ENCODE measurements at places on chromosomes 2 and 18. TPM values are rescaled to one million over a fixed set of nuclear protein-coding genes. Genes with fewer than 3 reads are reported as not detected.

- no peak for DNase-seq
- H3K4me3 ChIP-seq: no peak overlapping the region
- no peaks in the 10 kb centered on the region for H3K27me3 ChIP-seq
- peaks cover 3% of the 10 kb centered on the region for H3K4me1 ChIP-seq
- no peak overlapping the region for H3K27ac ChIP-seq
Observed at GRCh38 chr18:10350661-10351060, 103.8 kb upstream of the APCDD1 start.

DNA sequence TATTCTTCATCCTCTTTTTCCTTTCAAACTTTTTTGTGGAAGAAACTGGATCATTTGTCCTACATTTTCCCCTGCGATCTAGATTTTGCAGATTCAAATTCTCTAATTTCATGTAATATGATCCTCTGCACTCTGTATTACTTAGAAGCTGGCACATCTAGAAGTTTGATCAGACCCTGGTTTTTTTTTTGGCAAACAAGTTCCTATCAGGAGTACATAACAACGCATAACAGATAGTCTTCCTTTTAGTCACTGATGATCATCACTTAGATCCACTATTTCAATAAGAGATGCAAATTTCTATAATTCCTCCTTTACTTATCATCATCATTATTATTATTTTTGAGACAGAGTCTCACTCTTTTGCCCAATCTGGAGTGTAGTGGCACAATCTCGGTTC is 117.1 kb downstream of the CDH2 start:
- H3K4me1 ChIP-seq: peaks cover 21% of the 10 kb centered on the region
- peaks cover 73% of the 10 kb centered on the region for H3K36me3 ChIP-seq
- H3K4me3 ChIP-seq: no peak overlapping the region
- no peak overlapping the region for H3K27ac ChIP-seq
- DNase-seq: no peak

DNA sequence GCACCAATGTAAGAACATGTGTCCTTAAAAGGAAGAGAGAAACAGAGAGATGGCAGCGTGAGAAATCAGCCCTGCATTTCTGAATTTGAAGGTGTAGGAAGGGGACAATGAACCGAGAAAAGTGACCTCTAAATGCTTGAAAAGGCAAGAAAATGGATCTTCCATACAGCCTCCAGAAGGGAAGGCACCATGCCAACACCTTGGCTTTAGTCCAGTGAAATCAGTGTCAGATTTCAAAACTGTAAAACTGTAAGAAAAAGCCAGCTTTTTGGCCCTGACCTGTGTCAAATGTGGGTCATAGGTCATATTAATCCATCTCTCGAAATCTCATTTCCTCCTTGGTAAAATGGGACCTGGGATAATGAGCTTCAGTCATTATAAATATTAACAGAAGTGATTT is 762.3 kb downstream of the DCDC2C start:
- H3K4me1 ChIP-seq: no peaks in the 10 kb centered on the region
- no peak overlapping the region for H3K27ac ChIP-seq
- no peaks in the 10 kb centered on the region for H3K36me3 ChIP-seq
- no peak for DNase-seq

GRCh38 chr2:96940001-96940615 is 46.3 kb downstream of the FAM178B start:
- no peaks in the 10 kb centered on the region for H3K4me1 ChIP-seq
- H3K36me3 ChIP-seq: no peaks in the 10 kb centered on the region
- no peak overlapping the region for H3K4me3 ChIP-seq
- H3K27ac ChIP-seq: no peak overlapping the region
- no peaks in the 10 kb centered on the region for H3K27me3 ChIP-seq
- no peak for DNase-seq

DNA sequence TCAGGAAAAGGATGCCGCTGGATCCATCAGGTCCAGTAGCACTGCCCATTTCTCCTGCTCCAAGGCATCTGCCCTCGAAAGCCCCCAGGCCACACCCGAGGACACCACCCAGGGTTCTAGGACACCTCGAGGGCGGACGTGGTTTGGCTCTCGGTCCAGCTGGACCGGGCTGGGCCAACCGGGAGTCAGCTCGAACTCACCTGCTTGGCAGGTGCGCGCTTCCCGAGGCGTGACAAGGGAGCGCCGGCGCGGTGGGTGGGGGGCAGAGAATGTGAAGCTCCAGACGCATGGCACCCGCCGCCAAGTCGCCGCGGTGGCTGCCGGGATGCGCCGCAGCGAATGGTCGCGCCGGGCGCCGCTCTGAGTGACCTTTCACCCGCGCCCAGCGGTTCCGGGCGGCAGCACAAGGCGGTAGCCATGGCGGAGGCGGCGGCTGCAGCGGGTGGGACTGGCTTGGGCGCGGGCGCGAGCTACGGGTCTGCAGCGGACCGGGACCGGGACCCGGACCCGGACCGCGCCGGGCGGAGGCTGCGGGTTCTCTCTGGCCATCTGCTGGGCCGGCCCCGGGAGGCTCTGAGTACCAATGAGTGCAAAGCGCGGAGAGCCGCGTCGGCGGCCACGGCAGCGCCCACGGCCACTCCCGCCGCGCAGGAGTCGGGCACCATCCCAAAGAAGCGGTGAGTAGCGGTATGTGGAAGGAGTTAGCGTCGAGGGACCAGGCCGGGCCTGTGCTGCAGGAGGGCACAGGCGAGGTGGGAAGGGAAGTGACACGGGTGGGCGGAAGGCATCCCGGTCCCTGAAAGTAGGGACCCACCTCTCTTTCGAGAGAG is at the start of gene AGPS:
Gene AGPS (plus strand): TSS at position 401 of the 830 bp plus-strand sequence. CDS start 17 bp downstream, at position 418.
- H3K4me3 ChIP-seq: peak within 1 kb of the TSS; percentile 89
- no peaks in the 10 kb centered on the region for H3K27me3 ChIP-seq
- H3K36me3 ChIP-seq: peaks cover 4% of the 10 kb centered on the region
- DNase-seq: peak; percentile 93
- H3K27ac ChIP-seq: peak within 1 kb of the TSS; percentile 8

DNA sequence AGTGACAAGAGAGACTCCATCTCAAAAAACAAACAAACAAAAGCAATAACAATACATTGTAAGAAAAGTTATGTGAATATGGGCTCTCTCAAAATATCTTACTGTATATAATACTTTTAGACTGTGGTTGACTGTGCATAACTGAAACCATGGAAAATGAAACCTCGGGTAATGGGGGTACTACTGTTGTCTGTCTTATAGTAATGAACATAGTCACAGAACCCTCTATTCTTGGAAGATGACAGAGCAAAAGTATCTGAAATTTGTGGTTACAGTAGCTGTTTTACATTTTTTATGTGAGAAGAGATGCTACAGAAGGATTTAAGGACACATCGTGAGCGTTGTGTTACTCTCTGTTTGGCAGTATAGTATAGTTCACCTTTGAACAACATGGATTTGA is 60.5 kb downstream of the MAP4K4 start:
- no peak overlapping the region for H3K27ac ChIP-seq
- DNase-seq: no peak
- no peaks in the 10 kb centered on the region for H3K36me3 ChIP-seq
- no peaks in the 10 kb centered on the region for H3K27me3 ChIP-seq
- H3K4me1 ChIP-seq: peaks cover 20% of the 10 kb centered on the region

DNA sequence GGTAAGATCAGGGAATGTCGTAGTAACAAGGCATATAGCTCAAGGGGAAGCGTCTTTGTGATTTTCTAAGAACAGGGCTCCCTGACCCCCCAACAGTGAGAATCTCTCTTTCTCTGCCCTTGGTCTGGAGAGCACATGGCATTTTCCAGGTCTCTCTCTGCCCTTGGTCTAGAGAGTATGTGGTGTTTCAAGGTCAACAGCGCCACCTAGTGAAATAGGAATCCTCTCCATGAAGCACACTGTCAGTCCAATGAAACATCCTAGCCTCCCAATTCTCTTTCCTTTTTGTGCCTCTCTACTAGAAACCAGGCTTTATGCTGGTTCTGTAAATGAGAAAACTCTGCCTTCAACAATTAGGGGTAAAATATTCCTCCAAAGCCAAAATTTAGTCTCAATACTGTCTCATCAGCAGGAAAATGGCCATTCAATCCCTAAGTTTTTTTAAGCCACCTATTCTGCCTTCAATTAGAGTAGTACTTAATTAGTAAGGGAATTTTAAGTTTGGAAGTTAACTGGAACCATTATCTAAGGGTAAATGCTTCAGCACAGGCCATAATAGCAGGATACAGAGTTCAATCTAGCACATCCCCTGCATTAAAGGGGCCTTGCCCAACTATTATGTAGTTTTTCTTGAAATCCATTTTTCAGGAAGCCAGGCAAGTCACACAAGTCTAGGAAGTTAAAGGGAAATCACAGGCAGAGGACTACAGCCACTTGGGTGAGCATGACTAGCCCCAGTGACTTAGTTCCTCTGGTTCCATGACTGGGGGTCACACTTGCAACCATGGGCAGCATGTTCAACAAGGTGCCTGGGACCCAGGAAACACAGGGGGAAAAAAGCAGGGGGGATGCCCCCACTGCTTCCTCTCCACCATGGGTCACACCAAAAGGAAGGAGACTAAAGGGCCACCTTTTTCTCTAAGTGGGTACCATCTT is 12.4 kb downstream of the DYM start:
- no peak overlapping the region for H3K4me3 ChIP-seq
- H3K4me1 ChIP-seq: no peaks in the 10 kb centered on the region
- DNase-seq: peak; percentile 81
- H3K27me3 ChIP-seq: no peaks in the 10 kb centered on the region
- peaks cover 4% of the 10 kb centered on the region for H3K36me3 ChIP-seq

- no peak overlapping the region for H3K4me3 ChIP-seq
- H3K36me3 ChIP-seq: no peaks in the 10 kb centered on the region
- no peaks in the 10 kb centered on the region for H3K27me3 ChIP-seq
- peaks cover 15% of the 10 kb centered on the region for H3K4me1 ChIP-seq
Observed at GRCh38 chr2:21261591-21261990, 137.8 kb downstream of the TDRD15 start.

DNA sequence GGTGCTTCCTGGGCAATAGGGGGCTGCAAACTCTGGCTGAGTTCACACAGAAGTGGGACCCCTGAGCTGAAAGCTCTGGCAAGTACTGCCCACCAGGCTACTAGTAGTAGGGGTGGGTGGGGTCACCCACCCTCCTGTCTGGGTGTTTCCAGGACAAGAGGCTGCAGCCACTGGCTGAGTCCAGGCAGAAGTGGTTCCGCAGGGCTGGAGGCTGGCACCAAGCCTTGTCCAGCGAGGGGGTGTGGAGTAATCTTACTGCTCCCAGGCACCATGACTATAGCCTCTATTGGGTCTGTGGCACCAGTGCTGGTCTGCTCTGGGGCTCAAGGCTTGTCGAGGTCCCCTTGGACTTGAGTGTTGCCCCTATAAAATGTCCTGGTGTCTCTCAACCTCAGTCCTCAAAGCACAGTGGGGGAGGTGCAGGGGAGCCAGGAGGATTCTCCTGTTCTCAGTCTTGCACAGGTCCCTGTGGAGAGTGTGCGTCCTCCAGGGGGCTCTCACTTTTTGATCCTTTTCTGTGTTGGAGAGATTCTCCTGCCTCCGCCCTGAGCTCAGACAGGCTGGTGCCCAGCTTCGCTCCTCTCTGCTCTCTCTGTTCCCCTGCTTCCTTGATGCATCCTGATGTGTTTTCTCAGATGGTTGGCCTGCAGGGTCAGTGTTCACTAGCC is 48.1 kb downstream of the NUP35 start:
- H3K36me3 ChIP-seq: no peaks in the 10 kb centered on the region
- no peak overlapping the region for H3K4me3 ChIP-seq
- DNase-seq: peak; percentile 68

DNA sequence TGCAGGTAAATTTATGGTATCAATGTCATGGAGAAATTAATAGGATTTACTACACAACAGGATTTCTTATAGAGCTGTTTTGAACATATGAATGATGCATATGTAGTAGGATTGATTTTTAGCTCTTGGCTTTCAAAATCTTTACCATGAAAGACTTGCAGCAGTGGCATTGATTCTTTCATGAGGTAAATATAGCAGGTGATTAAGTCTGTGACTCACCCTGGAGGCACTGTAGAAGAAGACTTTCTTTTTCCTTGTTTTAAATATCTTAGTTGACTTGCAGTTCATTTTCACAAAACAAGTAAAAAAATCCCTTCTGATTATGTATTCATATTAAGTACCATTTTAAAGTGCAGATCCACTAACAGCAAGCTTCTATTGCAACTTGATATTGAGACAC is 463.0 kb downstream of the FBXO15 start:
- H3K4me1 ChIP-seq: peaks cover 4% of the 10 kb centered on the region
- H3K27me3 ChIP-seq: no peaks in the 10 kb centered on the region
- H3K27ac ChIP-seq: no peak overlapping the region
- H3K4me3 ChIP-seq: no peak overlapping the region
- no peaks in the 10 kb centered on the region for H3K36me3 ChIP-seq
- no peak for DNase-seq

DNA sequence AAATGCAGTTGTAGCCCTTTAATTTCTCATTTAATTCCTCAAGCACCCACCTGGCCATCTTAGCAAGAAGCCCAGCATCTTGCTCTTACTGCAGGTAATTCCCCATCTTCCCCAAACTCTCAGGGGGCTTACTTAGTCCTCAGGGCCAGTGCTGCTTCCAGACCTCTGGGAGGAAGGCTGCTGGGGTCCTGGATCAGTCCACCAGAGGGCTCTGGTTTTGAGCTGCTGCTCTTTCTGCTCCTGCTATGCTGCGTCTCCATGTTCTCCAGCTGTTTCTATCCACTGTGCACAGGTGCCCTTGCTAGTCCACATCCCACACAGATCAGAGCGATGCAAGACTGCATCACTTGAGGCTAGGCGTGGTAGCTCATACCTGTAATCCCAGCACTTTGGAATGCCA is 34.5 kb upstream of the TMEM87B start:
- peaks cover 9% of the 10 kb centered on the region for H3K4me1 ChIP-seq
- DNase-seq: peak; percentile 79
- H3K4me3 ChIP-seq: no peak overlapping the region

DNA sequence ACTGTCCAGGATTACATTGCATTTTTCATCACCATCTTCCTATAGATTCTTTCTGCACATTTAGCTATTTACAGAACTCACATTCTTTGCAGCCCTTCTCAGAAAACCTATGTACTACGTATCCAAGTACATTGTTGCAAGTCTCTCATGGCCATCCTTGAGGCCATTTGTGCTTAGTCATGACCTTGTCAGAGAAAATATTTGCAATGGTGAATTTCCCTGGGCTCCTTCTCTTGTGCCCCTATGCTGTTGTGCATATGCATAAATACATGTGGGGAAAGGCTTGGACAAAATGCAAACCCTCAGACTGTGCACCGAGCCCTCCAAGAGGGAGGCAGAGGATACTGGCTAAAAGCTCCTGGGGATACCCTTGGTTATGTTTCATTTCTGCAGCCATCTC is 19.5 kb downstream of the IL36A start:
- H3K36me3 ChIP-seq: no peaks in the 10 kb centered on the region
- H3K4me3 ChIP-seq: no peak overlapping the region
- no peak for DNase-seq

DNA sequence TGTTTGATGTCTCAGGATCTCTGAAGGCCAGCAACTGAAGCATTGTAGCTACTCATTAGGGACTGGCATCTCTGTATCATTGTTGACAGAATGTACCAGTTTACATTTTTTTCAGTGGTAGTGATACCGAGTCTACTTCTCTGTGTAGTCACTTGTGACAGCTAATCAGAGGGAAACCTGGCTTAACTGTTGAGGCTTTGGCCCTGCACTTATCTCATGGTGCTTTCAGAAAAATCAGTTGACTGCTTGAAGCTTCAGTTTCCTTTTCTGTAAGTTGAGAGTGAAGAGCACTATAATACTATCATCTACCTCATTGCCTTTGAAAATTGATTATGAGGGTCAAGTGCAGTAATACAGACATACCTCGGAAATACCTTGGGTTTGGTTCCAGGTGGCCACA is 90.0 kb downstream of the COMMD1 start:
- no peaks in the 10 kb centered on the region for H3K36me3 ChIP-seq
- H3K27me3 ChIP-seq: no peaks in the 10 kb centered on the region
- peaks cover 7% of the 10 kb centered on the region for H3K4me1 ChIP-seq
- H3K4me3 ChIP-seq: no peak overlapping the region

SLC5A7 gene
- total RNA-seq: not detected

FAM161A gene
- 19.0 TPM for total RNA-seq

ACOXL gene
- total RNA-seq: 9.3 TPM

UGT1A3 gene
- not detected for total RNA-seq

SCLY gene
- 53.9 TPM for total RNA-seq
